ENCODE measurements at places on chromosomes 16 and 17. TPM values are rescaled to one million over a fixed set of nuclear protein-coding genes. Genes with fewer than 3 reads are reported as not detected.

GRCh38 chr17:28485049-28485448 lies 11.6 kb downstream of the SLC13A2 start:
- H3K4me1 ChIP-seq, result peaks cover 40% of the 10 kb centered on the region
- H3K4me3 ChIP-seq, result no peak overlapping the region
- H3K27ac ChIP-seq, result no peak overlapping the region
- no peaks in the 10 kb centered on the region for H3K36me3 ChIP-seq
- H3K27me3 ChIP-seq, result no peaks in the 10 kb centered on the region

The NDE1 gene
- total RNA-seq, result 60.7 TPM

- H3K4me1 ChIP-seq, result no peaks in the 10 kb centered on the region
- no peaks in the 10 kb centered on the region for H3K27me3 ChIP-seq
- no peak overlapping the region for H3K27ac ChIP-seq
Observed at GRCh38 chr17:6780886-6781285, 4.9 kb downstream of the FBXO39 start.

- H3K27me3 ChIP-seq, result no peaks in the 10 kb centered on the region
- H3K4me3 ChIP-seq, result no peak overlapping the region
- peak; percentile 36 for DNase-seq
- peaks cover 15% of the 10 kb centered on the region for H3K4me1 ChIP-seq
- H3K27ac ChIP-seq, result no peak overlapping the region
Observed at GRCh38 chr16:56870276-56870888, 5.4 kb downstream of the SLC12A3 start.

The PCGF2 gene
- 95.1 TPM for total RNA-seq

- no peak overlapping the region for H3K4me3 ChIP-seq
- DNase-seq, result no peak
- no peaks in the 10 kb centered on the region for H3K4me1 ChIP-seq
- no peaks in the 10 kb centered on the region for H3K27me3 ChIP-seq
- H3K27ac ChIP-seq, result no peak overlapping the region
Observed at GRCh38 chr16:4700380-4700996, 7.1 kb downstream of the NUDT16L1 start.

DNA sequence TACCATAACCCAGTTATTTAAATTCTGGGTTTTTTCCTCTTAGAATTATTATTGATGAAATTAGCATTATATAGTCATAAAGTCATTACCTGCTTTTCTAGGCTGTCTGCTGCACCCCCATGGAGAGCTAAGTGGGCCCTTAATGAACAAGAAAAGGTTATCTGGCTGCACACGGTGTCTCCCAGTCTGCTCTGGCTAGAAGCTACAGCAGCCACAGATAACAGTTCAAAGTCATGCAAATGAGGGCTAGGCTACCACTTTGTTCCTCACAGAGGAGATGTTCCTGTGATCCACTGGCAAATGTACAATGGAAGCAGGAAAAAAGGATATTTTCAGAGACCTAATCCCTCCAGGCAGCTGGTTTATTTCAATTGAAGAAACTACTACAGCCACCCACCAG lies 112.1 kb downstream of the SNX11 start:
- H3K4me3 ChIP-seq, result no peak overlapping the region
- H3K4me1 ChIP-seq, result peaks cover 9% of the 10 kb centered on the region
- H3K27ac ChIP-seq, result no peak overlapping the region
- no peak for DNase-seq
- no peaks in the 10 kb centered on the region for H3K27me3 ChIP-seq

- H3K27me3 ChIP-seq, result no peaks in the 10 kb centered on the region
- H3K4me1 ChIP-seq, result no peaks in the 10 kb centered on the region
- H3K4me3 ChIP-seq, result no peak overlapping the region
- no peak overlapping the region for H3K27ac ChIP-seq
Observed at GRCh38 chr16:78362524-78363135, 263.2 kb downstream of the WWOX start.

GRCh38 chr17:72561266-72561665 lies 440.4 kb downstream of the SOX9 start:
- no peak for DNase-seq
- H3K27ac ChIP-seq, result no peak overlapping the region
- no peaks in the 10 kb centered on the region for H3K27me3 ChIP-seq
- H3K36me3 ChIP-seq, result no peaks in the 10 kb centered on the region

- DNase-seq, result no peak
- H3K36me3 ChIP-seq, result no peaks in the 10 kb centered on the region
- H3K4me3 ChIP-seq, result no peak overlapping the region
- no peaks in the 10 kb centered on the region for H3K27me3 ChIP-seq
- H3K27ac ChIP-seq, result no peak overlapping the region
Observed at GRCh38 chr17:55722016-55722736, 488 bp downstream of the TMEM100 start.

GRCh38 chr17:4152471-4152870 lies 9.5 kb downstream of the CYB5D2 start:
- no peaks in the 10 kb centered on the region for H3K36me3 ChIP-seq
- no peak overlapping the region for H3K4me3 ChIP-seq
- H3K27ac ChIP-seq, result no peak overlapping the region
- DNase-seq, result no peak
- H3K27me3 ChIP-seq, result no peaks in the 10 kb centered on the region

Data from Caco-2 (cell line).